A549 treated with ZK216348 at 1 μM for 4 hours (cell line): ENCODE measurements at places on chromosomes 5 and 9. TPM values are rescaled to one million over a fixed set of nuclear protein-coding genes. Genes with fewer than 3 reads are reported as not detected.

CEL gene
- total RNA-seq: 0.51 to 1.3 TPM (median 0.83 TPM) in 5 replicates

FBP2 gene
- total RNA-seq: 0.11 TPM in 1 of 5 replicates, not detected in the others

SLC6A18 gene
- total RNA-seq: not detected in 5 replicates

FCHO2 gene
- total RNA-seq: 11.6 to 19.1 TPM (median 14.1 TPM) in 5 replicates

FOXD1 gene
- total RNA-seq: 15.5 to 25.4 TPM (median 19.9 TPM) in 5 replicates

SYNPO gene
- total RNA-seq: 17.5 to 31.2 TPM (median 29.6 TPM) in 5 replicates
